ENCODE measurements at places on chromosomes 1 and 21.

- DNase-seq, result no peak
Measured at GRCh38 chr1:229410370-229410691, 23.6 kb downstream of the ACTA1 start.

DNA sequence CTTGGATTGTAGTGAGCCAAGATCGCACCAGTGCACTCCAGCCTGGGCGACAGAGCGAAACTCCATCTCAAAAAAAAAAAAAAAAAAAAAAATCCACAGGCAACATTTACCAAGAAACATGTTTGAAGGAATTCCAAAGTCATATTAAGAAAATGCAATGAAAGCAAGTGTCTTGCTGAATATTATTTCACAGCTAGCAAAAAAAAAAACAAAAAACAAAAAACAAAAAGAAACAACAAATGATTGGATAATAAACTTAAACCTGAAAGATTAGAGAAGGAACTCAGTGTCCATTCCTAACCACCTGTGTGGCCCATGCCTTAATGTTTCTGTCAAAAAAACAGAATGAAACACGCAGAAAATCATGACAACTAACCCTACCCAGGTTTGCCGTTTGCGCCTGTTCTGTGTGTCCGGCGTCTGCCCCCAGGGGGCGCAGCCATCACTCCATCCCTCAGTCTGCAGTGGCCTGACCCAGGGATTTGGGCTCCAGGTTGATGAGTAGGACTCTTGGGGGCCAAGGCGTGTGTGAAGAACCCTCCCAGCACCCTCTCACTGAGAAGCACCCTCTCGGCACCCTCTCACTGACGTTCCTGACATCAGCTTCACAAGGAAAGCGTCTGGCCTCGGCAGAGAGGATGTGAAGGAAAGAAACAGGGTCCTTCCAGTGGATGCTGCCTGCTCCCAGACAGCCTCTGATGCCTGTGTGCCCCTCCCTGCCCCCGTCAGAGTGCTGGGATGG lies 19.2 kb upstream of the PTTG1IP start:
- peak; percentile 20 for DNase-seq

DNA sequence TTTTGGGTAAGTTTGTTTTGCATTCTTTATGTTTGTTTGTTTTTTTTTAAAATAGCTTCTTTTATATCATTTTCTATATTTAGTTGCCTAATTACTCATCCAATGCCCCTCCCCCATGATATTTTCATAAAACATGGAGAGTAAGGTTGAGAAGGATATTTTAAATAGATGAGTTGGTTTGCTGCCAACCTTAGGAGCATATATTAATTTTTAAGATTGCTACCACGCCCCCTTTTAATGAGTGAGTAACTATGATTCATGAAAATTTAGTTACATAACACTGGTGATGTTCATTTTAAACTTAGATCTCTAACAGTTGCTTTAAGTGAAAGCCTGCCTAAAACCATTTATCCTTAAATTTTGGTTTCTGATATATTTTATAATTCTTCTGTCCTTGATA lies 18.7 kb downstream of the TMEM50A start:
- no peak for DNase-seq

DNA sequence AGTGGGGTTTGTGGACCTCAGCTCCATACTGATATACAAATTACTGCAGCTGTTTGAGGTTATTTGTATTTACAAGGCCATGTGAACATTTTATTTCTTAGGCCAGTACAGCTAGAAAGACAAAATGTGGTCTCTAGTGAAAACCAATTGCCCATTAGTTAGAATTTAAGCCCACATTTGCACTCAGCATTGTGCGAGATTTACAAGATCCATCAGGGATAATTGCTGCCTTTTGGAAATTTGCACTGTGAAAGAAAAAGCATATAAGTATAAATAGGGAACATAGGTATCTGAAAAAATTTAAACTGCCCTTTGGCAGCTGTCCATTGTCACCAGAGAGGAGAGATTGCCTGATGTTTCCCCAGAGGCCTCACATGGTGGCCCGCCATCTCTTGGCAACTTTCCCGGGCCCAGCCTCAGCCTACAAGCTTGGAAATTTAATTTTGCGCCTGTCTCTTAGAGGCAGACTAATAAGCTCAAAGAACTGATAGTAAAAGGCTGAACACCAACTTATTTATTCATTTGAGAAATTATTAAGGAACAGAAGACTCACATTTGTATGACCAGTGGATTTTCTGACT lies 120.7 kb downstream of the MAP3K21 start:
- no peak for DNase-seq

- no peak for DNase-seq
Measured at GRCh38 chr1:165675794-165676193, 22.6 kb downstream of the ALDH9A1 start.
